Aorta (tissue), 5 donors: ENCODE measurements at places on chromosomes 4 and X. TPM values are rescaled to one million over a fixed set of nuclear protein-coding genes. Genes with fewer than 3 reads are reported as not detected.
A peak's percentile ranks its signal among the peaks of the same experiment; 100 is the strongest.

The SLC4A4 gene
- 3.7 TPM for total RNA-seq

The GIMD1 gene
- total RNA-seq: not detected

The SOD3 gene
- 356 TPM for total RNA-seq

GRCh38 chr4:172546782-172547181, 621.8 kb upstream of the GALNT7 start:
- DNase-seq: no peak

DNA sequence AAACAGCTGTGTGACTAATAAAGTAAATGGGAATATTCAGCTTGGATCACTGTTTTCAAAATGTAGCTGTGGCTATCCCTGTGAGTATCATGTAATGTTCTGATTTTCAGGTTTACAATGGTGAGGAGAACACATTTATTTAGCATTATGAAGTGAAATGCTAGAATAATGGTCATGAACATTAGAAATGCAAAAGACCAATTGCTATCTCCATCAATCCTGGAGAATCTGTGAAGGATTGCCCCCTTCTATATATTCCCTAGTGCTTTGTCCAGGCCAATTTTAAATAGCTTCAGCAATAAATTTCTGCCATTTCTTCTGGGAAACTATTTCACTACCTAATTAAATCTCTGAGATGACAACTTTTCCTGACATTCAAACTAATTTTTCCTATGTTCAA, 1399.1 kb downstream of the PCDH19 start:
- no peak for DNase-seq

- no peak for DNase-seq
Measured at GRCh38 chrX:155148724-155149537, 67.3 kb upstream of the VBP1 start.

- no peak for DNase-seq
Measured at GRCh38 chrX:35786271-35786670, 11.9 kb upstream of the MAGEB16 start.

GRCh38 chr4:680551-680927, 6.2 kb downstream of the MYL5 start:
- peak; percentile 78 for DNase-seq

DNA sequence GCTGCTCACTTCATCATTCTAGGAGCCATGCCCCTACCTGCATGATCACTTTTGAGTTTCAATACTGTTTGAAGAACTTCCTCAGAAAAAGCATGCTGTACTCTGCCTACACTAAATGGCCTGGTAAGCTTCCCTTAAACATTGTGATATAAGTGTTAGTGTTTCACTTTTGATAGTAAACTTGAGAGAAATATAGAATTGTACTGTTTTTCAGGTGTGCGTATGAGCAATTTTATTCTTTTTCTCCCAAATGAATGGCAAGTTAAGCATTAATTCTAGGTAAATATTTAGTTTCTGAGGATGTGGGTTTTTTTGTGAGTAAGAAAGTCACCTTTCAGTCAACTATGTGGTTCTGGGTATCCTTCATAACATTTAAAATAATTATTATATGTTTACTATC, 484.5 kb downstream of the IL15 start:
- no peak for DNase-seq

- DNase-seq: no peak
Measured at GRCh38 chr4:188092824-188093223, 16.6 kb downstream of the TRIML2 start.

- peak; percentile 63 for DNase-seq
Measured at GRCh38 chrX:150486011-150486410, 82.4 kb upstream of the MTM1 start.

DNA sequence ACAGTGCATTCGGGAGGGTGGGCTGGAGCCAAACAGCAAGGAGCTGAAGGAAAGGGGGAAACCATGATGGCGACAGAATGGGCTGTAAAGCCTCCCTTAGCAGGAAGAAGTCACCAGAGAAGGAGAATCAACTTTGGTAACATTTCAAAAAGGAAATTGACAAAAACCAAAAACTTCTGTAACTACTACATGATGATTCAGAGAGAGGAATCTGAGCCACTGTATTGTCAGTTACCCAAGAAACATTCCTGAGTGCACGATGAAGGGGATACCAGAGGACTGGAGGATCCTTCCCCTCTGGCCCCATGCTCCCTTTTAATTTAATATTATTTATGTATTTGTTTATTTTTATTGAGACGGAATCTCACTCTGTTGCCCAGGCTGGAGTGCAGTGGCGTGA, 26.3 kb downstream of the PDHA1 start:
- DNase-seq: no peak

- DNase-seq: no peak
Measured at GRCh38 chr4:24793219-24794005, 2.0 kb upstream of the SOD3 start.

DNA sequence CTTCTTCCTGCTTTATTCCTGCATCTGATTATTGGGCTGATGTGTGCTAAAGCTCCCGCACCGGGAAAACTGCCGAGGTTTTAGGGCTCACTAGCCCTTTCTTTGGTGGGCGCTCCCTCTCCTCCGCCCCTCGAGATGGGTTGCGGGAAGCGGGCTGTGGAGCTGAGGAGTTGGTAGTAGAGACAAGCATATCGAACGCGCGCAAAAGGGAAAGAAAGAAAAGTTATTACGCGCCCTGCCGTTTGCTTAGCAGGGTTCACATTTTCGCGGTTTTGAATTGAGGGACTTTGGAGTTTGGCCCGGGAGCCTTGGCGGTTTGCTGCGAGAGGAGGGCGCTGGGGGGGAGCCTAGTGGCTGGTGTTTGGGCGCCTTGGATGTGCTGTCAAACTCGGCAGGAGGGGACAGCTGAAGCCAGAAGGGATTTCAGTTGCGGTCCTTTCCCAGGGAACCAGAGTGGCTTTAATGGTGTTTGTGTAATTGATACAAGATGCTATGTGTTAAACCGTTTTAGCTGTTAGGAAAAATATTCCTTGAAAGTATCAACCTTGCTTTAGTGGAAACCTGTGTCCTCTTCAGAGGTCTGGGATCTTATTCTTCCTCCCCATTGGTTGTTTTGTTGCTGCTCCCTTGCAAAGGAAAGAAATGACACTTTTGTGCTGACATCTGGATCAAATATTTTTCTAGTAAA, 1.1 kb downstream of the GAB1 start:
- DNase-seq: peak; percentile 82
